Spinal cord (tissue), 10 donors: ENCODE measurements at places on chromosomes 3 and 15. TPM values are rescaled to one million over a fixed set of nuclear protein-coding genes. Genes with fewer than 3 reads are reported as not detected.

Gene PXYLP1
- total RNA-seq = 33.2 TPM

Gene CDHR4
- 0.28 TPM for total RNA-seq

DNA sequence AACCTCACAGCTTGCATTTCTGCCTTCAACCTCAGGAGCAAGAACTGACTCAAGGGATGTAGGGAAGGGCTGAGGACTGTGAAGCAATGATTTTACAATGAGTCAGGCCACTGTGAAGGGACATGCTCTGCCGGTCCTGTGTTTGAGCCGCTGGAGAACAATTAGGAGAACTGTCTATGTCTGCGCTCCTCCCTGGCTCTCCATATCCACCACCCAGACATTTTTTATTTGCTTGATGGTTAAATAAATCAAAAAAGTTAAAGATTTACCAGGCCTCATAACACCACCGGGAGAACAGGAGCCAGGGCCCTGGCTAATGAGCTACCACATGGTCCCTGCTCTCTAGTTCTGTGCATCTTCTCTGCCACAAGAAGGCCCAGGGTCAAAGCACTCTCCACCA lies 29.6 kb downstream of the SEC61A1 start:
- H3K4me3 ChIP-seq = no peak overlapping the region
- no peaks in the 10 kb centered on the region for H3K27me3 ChIP-seq
- no peak overlapping the region for H3K27ac ChIP-seq
- no peak for DNase-seq
- H3K4me1 ChIP-seq = peaks cover 22% of the 10 kb centered on the region

Gene DAZL
- total RNA-seq = not detected

DNA sequence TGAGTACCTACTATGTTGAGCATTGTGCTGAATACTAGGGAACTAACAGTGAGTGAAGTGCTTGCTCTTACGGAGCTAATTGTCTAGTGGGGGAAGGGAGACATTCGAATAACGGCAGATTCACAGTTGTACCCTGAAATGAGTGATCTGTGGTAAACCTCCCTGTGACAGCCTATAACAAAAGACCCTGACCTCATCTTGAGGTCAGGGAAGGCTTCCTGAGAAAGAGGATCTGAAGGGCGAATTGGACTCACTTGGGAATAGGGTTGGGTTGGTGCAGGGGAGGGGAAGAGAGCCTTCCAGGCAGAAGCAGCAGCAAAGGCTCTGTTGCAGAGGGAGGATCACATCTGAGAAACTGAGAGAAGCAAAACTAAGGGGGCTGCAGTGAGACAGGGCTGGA lies 13.2 kb downstream of the HPS3 start:
- H3K36me3 ChIP-seq = peaks cover 9% of the 10 kb centered on the region
- DNase-seq = no peak
- H3K27ac ChIP-seq = no peak overlapping the region
- no peaks in the 10 kb centered on the region for H3K27me3 ChIP-seq
- no peaks in the 10 kb centered on the region for H3K4me1 ChIP-seq

- H3K36me3 ChIP-seq = no peaks in the 10 kb centered on the region
- no peak overlapping the region for H3K4me3 ChIP-seq
- no peak overlapping the region for H3K27ac ChIP-seq
- peak; percentile 4 for DNase-seq
Measured at GRCh38 chr15:34679291-34679690, 75.5 kb downstream of the GJD2 start.

Gene EPHA6
- total RNA-seq = 19.3 TPM

Gene PP2D1
- not detected for total RNA-seq

Gene ALDH1L1
- total RNA-seq = 24.6 TPM

DNA sequence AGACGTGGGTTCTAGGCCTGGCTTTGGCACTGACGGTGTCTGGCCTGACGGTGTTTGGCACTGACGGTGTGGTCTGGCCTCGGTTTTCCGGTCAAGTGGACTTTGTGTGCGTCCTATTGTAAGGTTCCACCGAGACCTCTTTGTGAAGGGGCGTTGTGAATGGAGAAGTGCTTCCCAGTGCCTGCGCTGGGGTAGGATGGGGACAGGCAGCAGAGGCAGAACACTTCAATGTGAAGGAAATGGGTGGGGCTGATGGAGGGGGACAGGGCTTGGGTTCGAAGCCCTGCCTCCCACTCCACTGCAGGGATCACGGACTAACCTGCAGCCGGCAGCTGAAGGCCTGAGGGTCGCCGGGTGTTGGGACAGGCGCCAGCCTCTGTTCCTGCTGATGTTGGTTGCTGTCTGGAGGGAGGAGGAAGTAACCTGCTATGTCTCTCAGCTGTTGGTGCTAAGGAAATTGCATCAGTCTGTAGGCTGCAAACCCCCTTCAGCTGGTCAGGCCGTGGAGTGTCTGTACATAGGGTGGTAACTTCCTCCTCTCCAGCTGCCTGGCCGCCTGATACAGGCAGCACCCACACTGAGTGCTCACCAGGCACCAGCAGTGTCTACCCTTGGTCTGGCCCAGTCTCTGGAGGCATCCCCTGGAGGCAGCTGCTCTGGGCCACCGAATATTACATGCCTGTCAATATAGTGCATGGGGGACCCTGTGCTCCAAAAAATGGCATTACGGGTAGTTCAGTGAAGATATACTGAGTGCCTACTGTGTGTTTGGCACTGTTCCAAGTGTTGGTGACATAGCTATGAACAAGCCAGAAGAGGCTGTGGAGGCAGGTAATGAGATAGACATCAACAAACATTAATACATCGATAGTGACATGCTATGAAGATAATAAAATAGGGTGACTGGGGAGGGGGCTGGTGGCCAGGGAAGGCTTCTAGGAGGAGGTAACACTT lies 1.1 kb downstream of the TM6SF1 start:
- H3K4me1 ChIP-seq = peaks cover 18% of the 10 kb centered on the region
- H3K27ac ChIP-seq = no peak overlapping the region
- DNase-seq = no peak
- H3K27me3 ChIP-seq = peaks cover 28% of the 10 kb centered on the region

Gene FSD2
- not detected for total RNA-seq
